ENCODE measurements at places on chromosomes 5 and 9.

GRCh38 chr5:173296737-173297676 is 31.2 kb downstream of the STC2 start:
- no peak for DNase-seq

DNA sequence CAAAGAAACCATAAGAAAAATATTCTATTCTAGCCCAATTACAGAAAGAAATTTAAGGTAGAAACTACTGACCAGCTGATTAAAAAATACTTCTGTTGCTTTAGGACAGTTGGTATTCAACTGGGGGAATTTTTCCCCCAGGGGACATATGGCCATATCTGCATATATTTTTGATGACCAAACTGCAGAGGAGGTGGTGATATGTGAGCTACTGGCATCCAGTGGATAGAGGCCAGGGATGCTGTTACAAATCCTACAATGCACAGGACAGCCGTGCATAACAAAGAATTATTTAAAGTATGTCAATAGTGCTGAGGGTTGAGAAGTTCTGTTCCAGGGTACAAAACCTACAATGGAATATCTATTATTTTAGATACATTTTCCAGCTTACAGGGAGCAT is 24.0 kb downstream of the ZFR start:
- no peak for DNase-seq

- no peak for DNase-seq
Observed at GRCh38 chr9:123607479-123607878, 251.5 kb downstream of the CRB2 start.

- DNase-seq = no peak
Observed at GRCh38 chr5:68147659-68148058, 67.9 kb upstream of the PIK3R1 start.

DNA sequence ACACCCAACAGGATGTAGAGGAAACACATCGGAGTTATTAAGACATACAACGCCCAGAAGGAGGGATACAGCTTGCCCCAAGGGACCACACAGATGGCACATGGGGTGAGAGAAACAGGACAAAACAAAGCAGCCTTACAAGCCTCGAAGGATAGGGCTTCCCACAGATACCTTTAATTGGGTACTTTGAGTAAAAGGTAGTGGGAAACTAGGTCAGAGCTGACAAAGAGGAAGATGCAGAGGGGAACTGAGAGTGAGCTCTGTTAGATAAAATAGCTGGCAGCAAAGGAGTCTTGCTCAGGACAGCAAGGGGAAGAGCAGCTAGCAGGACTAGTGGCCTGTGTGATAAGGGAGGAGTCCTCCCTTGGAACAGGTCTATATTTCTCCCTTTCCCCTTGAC is 48.2 kb downstream of the OTP start:
- DNase-seq = no peak

- DNase-seq = no peak
Observed at GRCh38 chr5:68148096-68148495, 67.5 kb upstream of the PIK3R1 start.

Data from natural killer cell treated with Interleukin-12 subunit alpha and Interleukin-12 subunit beta and Interleukin-15 and Interleukin-18, amount 100 ng/mL, for 72 hours (primary cell).